Stimulated activated CD8-positive, alpha-beta memory T cell treated with anti-CD3 and anti-CD28 coated beads, Interleukin-15, amount 100 ng/mL, for 48 hours (primary cell): ENCODE measurements at places on chromosomes 3 and 15.

DNA sequence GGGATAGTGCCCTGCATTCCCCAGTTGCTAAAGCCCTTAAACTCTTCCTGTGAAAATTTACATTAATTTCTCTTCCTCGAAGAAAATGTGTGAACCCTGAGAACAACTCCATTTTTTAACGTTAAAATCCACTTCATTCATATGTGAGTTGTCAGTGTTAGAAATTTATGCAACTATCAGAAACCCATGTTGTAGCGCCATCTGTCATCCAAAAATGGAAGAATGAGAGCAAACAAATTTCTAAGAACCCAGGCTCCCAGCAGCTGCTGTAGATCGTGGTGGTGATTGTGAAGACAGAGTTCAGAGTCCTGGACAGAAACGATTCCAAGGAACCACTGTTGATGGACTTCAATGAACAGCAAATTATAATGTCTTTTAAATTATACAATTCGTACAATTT, 179.7 kb upstream of the NDN start:
- no peak for DNase-seq

- DNase-seq, result no peak
Observed at GRCh38 chr3:185561374-185561943, 9.1 kb upstream of the LIPH start.

DNA sequence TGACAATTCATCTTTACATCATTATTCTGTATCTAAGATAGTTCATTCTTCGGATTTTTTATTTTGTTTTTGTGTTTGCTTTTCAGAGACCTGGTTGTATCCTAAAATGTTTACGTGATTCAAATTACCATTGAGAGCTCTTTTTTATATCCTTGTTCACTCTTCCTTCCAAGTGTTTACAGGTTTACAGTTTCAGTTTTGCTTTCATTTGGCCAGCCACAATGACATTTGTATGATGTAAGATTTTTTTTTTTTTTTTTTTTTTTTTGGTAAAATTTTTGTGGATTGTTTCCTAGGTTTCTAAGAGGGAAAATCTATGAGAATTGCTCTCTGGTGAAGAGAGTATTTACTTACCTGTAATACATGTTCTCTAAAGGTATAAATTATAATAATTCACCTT, 55.0 kb downstream of the SETD5 start:
- no peak for DNase-seq

DNA sequence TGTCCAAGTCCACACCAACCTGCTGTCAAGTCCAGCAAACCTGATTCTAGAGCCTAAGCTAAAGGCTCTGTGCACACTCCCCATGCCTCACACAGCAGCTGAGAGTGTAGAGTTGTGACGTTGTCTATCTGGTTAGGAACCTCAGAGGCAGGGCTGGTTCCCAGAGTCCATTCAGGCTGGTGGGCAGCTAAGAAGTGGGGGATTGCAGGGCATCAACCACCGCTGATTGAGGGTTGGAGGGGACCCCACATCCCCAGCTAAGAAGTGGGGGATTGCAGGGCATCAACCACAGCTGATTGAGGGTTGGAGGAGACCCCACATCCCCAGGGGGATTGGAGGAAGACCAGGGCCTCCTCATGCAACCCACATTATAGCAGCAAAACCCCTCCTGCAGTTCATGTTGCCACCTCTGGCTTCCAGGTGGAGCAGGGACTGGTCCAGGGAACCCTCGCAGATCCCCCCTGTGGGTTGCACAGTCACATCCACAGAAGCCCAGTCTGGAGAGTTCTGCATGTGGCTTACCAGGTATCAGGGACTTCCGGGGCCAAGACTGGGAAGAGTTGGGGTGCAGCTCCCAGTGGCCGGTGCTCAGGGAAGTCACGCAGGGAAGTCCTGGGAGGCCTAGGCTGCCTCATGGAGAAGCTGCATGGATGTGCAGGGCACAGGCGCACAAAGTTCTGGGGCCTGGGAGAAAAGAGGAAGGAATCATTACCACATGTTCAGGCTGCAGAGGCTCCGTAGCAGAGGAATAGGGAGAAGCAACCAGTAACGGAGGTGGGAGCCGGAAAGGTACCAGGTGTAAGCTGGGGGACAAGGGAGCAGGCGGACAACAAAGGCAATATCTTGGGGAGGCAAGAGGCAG, 71.4 kb upstream of the PCSK6 start:
- DNase-seq, result no peak

DNA sequence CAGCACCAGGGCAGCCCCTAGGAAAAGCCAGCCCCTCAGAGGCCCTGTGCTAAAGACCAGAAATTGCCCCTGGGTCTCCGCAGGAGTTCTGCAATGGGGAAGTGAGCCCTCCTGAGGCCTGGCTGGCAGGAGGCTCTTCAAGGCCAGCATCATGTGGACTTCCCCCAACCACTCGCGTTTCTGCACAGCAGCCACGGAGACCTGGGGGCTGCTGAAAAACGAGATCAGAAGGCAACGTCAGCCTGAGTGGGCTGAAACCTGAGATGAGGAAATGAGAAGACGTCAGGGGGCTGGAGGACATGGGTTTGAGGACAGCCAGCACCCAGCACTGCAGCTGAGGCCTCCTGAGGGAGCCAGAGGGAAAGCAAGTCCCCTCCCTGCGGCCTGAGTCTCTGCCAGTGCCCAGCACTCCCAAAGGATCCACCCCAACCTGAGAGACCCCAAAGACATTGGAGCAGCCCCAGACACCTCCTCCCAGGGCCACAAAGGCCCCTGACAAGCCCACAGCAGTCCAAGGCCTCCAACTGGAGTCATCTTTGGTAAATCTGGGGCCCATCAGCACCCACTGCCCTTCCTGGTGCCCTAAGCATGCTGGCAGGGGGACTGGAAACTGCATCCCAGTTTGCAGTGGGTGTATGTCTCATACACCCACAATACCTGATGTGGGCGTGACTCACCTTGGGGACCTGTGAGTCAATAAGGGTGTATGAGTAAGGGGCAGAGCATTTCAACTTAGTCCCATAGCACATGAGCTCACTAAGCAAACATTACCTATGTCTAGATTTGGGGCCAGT, 29.2 kb upstream of the CYP11A1 start:
- DNase-seq, result peak; percentile 67

- no peak for DNase-seq
Observed at GRCh38 chr15:89379818-89380217, 45.2 kb upstream of the POLG start.

DNA sequence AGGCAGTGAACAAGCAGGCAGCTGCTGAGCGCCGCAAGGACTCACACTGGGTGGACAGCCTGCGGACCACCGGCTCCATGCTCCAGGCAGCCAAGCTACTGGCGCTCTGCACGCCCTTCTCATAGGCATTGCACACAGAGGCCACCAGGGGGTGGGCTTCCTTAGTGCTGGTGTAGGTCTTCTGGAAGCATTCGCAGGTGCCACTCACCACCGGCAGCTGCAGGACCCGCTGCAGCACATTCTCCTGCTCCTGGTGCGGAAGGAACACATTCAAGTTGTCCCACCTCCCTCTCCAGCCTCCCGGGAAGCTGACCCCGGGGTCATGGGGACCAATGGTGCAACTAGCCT, 6.0 kb downstream of the PLIN1 start:
- DNase-seq, result peak; percentile 13

DNA sequence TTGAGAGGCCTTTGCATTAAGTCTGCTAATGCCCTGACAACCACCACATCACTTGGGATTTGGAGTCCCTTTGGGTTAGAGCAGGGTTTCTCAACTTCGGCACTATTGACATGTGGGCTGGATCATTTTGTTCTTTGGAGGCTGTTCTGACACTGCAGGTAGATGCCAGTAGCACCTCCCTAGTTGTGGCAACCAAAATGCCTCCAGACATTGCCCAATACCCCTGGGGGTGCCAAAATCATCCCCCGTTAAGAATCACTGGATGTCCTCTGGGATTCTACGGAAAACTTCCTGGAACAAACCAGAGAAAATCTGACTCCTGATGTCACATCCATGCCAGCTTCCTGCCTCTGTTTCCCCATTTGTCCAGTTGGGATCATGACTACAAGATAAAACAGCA, 37.2 kb upstream of the BLM start:
- no peak for DNase-seq

- DNase-seq, result no peak
Observed at GRCh38 chr15:78757636-78757905, 53.7 kb downstream of the ADAMTS7 start.

GRCh38 chr3:192177383-192177782, 550.0 kb downstream of the FGF12 start:
- no peak for DNase-seq

- no peak for DNase-seq
Observed at GRCh38 chr3:98233468-98233867, 30.6 kb upstream of the OR5H6 start.

DNA sequence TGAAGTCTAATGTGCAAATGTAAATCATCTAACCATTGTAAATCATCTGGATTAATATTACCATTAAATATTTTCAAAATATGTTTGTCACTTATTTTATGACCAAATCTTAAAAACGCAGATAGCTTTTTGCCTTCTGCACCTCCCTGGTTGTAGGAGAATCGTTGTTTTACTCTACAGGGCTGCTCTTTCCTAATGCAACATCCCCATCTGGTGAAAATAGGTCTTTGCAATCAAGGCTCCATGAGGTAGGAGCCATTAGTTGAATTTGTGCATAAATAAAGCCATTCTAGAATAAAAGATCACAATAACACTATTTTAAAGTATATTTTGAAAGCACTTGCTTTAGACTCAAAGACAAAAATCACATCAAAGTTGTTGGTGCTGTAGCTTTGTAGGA, 535.6 kb upstream of the AGTR1 start:
- DNase-seq, result no peak

DNA sequence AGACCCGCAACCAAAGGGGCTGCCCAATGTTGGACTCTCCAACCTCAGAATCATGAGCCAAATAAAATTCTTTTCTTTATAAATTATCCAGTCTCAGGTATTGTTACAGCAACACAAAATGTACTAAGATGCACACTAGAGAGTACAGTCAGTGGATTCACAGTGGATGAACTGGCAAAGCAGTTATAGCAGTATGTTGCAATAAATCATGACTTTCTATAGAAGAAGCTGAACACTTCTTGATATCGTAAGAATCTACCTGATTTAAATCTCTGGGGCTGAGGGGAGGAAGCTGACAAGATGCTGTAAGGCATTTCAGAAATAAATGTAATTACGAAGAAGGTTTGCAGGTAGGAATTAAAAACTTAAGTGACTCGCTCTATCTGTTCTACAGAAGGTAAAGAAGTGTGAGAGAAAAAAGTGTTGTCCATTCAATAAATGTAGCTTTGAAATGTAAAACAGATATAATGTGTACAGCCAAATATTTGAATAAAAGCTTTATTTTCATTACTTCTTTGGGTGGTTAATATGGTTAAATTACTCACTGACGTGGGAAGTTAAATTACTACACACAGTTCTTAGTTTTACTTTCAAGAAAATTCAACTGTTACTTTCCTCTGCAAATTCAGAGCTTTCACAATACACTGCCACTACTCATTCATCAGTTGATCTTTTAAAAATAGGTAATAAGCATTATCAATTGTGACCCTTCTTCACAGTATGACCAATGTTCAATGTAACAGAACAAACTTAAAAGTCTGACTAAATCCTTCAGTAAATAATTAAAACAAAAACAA, 439.1 kb downstream of the SHQ1 start:
- DNase-seq, result no peak

DNA sequence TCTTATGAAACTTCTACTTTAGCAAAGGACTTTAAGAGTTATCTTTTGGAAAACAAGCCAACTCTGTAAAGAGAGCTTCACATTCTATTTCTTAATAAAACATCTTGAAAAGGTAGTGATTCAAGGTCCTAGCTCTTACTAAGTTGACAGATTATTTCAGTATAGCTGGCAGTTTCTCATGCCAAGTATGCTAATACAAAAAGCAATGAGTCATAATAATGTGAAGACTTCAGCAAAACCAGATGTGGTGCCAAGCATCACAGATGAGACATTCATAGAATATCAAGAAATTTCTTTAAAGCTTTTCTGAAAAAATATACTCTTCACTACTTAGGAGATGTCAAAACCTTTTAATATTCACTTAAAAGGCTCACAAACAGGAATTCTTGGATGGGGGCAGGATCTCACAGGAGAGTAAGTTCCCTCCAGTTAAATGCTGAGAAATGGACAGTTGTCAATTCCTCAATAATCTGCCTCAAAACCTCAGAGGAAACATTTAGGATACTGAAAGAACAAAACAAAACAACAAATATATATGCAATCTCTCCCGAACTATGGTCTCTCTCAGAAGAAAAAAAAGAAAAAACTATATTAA, 45.6 kb downstream of the DCBLD2 start:
- no peak for DNase-seq

DNA sequence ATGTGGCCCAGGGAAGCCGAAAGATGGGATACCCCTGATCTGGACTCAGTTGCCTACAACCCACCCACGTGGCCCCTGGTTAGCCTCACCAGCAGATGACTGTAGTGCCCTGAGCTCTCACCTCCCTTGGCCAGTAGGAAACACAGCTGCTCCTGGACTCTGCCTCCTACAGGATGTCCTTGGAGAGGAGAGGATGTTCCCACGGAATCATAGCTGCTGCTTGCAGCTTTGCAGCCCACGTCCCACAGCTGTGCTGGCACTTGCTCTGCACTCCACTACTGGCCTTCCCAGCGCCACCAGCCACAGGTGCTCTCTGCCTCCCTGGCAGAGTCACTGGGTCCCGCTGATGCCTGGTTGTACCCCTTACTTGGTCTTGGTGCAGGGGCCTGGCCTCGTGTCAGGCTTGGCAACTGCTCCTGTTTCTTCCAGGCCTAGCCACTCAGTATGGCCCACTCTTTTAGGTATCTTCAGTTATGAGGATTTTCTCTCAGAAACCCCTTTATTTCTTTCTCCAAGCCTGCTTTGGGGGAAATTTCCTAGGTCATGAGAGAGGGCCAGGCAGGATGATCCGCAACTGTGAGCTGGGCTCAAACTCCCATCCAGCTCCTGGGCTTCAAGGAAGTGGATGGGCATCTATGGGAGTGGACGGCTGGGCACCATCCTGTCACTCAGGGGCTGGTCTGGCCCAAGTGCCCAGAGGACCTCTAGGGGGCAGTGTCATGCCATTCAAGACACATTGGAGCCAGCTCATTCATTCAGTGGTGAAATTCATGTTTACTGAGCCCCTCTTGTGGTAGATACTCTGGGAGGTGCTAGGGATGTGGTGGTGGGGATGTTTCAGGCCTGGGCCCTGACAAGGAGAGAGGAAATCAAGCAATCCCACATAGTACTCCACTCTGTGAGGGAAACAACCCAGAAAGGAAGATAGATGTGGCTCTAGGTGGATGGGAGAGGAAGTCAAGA, 16.2 kb upstream of the VILL start:
- DNase-seq, result peak; percentile 47

DNA sequence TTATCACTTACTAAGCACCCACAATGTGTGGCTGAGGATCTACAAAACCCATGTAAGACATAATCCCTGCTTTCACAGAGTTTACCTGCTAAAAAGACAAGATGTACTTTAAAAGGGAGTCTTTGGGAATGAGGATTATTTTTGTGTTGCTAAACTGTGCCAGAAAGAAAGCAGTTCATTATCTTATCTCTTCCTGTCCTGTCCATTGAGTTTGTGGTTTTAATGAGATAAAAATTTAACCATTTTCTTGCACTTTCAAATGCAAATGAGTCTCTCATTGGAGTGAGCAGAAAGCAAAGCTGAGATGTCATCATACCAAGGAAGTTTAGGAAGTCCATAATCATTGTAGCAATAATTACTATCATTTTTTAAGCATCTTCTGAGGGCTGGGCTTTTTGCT, 231.2 kb upstream of the ADAMTS9 start:
- DNase-seq, result no peak

- DNase-seq, result no peak
Observed at GRCh38 chr3:145094355-145094941, 1066.5 kb downstream of the PLOD2 start.
